ENCODE measurements at places on chromosomes 4 and X. TPM values are rescaled to one million over a fixed set of nuclear protein-coding genes. Genes with fewer than 3 reads are reported as not detected.

DNA sequence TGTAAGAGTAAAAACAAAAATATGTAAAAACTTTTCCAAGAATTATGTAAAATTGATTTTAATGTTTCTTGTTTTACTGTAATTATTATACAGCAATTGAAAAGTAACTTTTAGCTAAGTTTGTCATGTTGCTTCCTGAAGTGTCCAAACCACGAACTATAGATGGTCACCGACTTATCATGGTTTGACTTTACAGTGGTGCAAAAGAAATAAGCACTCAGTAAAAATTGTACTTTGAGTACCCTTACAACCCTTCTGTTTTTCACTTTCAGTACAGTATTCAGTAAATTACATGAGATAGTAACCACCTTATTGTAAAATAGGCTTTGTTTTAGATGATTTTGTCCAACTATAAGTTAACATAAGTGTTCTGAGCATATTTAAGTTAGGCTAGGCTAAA lies 93.8 kb downstream of the SLC10A6 start:
- DNase-seq: no peak

DNA sequence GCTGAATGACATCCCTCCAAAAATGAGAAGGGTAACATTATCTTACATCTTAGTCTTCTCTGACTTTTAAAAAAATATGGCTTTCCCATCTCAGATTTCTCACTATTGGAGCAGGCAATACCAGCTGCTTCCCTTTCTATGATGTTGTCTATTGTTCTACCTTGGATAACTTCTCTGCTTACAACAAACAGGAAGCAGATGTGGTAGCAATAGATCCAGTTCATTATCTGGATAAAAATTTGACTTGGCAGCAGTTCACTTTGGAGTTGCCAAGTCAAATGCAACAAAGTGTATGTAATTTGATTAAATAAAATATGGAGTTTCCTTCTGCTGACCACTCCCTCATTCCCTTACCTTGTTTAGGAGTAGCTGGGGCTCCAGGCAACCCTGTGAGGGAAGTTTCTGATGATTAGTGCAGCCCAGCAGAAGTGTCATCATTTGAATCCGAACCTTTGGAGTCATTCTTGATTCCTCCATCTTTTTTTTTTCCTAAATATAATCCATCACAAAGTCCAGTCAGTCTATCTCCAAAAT lies 72.0 kb upstream of the GPRIN3 start:
- DNase-seq: no peak

- no peak for DNase-seq
Measured at GRCh38 chr4:3285558-3286334, 7.1 kb upstream of the RGS12 start.

DNA sequence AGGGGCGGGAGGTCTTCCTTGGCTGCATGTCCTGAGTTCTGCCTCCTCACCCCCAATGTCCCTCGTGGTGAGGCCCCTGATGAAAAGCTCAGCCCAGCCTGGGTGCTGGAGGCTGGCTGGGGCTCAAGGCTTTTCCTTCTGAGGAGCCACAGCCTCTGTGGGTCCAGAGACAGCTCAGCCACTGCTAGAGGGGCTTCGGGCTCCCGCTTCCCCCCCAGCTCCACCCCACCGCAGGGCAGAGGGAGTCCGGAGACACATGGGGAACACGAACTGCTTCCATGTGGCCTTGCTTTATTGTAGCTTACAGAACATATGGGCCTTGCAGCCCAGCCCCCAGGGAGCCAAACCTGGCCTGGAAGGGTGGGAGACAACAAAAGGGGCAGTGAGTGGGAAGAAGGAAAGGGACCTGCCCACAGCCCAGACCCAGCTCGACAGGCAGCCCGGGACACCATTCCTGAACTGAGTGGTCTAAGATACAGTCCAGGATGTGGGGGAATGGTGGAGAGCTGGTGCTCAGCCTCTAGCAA lies 89.9 kb upstream of the NKX1-1 start:
- no peak for DNase-seq

DNA sequence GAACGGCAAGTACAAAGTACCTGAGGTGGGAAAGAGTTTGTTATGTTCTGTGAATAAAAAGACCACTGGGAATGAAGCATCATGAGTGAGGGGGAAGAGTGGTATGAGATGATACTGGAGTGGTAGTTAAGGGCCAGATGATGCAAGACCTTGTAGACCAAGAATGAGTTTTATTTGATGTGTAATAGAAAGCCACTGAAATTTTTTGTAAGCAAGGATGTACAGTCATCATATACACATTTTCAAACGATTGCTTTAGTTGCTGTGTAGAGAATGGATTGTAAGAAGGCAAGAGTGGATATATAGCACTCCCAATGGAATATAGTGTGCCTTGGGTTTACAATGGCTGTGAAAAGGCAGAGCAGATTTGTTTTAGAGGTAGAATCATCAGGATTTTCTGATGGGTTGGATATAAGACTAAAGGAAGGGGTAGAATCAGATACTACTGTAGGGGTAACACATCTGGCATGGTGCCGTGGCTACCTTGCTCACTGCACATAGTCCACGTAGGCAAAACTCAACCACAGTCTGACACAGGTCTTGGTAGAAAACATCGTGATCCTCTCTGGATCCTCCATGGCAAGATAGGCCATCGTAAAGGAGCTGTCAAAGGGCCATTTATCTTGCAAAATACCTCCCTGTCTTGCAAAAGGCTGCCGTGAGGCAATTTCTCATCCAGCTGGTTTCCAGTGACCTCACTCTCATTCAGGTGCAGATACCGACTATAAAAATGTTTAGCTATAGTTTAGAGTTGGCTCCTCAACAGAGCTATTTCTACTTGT lies 14.9 kb downstream of the TIFA start:
- DNase-seq: no peak

The GJB1 gene
- total RNA-seq: not detected

The MCF2 gene
- total RNA-seq: 1.2 TPM

The PCYT1B gene
- total RNA-seq: 19.5 TPM

The HMX1 gene
- 1.7 TPM for total RNA-seq

The PPP1R3F gene
- total RNA-seq: 16.1 TPM
